ENCODE measurements at places on chromosomes 5 and 9.

DNA sequence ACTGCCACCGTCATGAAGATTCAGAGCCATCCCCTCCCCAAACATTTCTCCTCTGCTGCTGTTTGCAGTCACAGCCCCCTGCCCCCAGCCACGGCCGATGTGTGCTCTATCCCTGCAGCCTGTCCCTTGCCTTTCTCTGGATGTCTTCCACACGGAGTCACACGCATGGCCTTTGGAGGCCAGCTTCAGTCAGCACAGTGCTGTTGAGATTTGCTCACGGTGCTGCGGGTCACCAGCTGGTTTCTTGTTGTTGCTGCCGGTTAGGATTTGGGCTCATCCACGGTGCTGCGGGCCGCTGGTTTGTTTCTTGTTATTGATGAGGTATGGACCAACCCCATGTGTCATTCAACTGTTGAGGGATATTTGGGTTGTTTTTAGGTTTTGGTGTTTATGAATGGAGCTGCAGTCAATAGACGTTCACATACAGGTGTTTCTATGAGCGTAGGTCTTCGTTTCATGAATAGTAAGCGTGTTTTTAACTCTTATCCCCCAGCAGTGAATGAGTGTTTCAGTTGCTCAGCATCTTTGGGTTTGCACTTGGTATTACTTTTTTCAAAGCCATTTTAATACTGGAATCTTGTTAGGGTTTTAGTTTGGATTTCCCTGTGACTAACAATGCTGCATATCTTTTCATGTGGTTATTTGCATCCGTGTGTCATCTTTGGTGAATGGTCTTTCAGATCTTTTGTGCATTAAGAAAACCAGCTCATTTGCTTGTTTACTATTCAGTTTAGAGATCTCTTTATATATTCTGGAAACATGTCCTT, 57.6 kb downstream of the AHRR start:
- DNase-seq: peak; percentile 26

- DNase-seq: peak; percentile 14
Observed at GRCh38 chr5:35229076-35230037, 930 bp downstream of the PRLR start.

GRCh38 chr5:4906786-4907185, 233.3 kb upstream of the ADAMTS16 start:
- no peak for DNase-seq

DNA sequence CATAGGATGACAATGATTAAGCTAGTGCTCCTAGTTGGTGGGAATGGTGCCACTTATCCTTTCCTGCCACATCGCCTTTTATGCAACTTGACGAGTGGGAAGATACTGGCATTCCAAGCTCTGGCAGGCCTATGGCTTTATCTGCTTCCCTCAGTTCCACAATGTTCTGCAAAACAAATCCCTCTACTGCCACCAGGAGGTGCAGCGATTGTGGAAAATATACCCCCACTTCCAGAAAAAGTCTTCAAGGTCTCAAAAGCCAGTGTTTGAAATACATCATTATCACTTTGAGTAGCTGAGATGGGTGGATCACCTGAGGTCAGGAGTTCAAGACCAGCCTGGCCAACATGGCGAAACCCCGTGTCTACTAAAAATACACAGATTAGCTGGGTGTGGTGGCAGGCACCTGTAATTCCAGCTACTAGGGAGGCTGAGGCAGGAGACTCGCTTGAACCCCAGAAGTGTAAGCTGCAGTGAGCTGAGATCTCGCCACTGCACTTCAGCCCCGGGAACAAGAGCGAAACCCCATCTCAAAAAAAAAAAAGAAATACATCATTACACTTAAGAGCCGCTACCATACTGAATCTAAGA, 3.4 kb downstream of the CLINT1 start:
- DNase-seq: no peak

DNA sequence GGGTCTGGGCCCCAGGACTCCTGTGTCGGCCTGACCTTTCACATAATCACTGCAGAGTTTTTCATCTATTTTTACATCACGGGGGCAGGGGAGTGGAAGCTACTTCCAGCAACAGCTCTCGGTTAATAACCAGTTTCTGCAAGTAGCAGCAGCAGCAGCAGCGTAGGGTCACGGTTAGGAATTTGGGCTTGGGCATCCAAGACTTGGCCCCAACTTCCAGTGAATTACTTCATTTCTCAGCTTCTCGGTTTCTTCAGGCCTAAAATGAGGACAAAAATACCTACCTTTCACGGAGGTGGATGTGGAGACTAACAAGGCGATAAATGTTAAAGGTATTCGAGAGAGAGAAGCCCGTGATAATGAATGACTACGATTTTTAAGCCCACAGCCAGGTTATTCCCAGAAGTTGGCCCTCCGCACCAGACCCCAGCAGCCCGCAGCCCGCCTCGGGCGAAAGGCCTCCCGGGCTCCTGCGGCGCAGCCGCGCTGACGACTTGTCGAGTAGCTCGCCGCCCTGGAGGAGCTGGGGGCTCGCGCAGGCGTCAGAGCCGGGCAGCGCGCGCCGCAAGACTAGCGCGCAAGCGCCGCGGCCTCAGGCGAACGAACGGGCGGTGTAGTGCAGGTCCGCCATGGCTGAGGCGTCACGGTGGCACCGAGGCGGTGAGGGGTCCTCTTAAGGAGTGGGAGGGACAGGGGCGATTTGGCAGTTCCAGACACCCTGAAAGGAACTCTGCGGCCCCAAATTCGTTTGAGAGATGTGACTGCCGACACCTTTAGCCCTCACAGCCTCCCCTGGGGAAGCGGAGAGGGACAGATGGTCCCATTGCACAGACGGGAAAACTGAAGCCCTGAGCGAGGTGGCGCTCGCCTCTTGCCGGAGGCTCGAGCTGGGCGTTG, at the start of gene PKD2L2:
Gene PKD2L2 (plus strand): TSS at position 595 of the 897 bp plus-strand sequence. CDS start 35 bp downstream, at position 630.
- peak; percentile 90 for DNase-seq

- DNase-seq: no peak
Observed at GRCh38 chr5:166349046-166349445, 1942.4 kb upstream of the WWC1 start.

DNA sequence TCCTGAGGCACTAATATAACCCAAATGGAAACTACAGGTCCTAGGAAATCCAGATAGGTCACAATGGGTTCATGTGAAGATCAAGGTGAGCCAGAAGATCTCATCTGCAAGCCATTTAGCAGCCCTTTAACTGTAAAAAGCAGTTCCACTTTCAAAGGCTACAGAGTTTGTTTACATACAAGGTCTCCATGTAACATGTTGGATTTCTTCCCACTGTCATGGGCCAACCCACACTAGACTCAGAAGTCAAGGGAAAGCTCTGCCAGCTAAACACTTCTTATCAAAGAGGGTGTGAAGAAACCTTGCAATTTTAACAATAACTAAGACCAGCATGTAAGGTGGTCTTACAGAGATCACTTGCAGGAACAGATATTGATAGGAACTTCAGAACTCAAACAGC, 3.8 kb upstream of the CTNNAL1 start:
- DNase-seq: no peak

GRCh38 chr9:77038281-77039036, 19.0 kb downstream of the FOXB2 start:
- no peak for DNase-seq

DNA sequence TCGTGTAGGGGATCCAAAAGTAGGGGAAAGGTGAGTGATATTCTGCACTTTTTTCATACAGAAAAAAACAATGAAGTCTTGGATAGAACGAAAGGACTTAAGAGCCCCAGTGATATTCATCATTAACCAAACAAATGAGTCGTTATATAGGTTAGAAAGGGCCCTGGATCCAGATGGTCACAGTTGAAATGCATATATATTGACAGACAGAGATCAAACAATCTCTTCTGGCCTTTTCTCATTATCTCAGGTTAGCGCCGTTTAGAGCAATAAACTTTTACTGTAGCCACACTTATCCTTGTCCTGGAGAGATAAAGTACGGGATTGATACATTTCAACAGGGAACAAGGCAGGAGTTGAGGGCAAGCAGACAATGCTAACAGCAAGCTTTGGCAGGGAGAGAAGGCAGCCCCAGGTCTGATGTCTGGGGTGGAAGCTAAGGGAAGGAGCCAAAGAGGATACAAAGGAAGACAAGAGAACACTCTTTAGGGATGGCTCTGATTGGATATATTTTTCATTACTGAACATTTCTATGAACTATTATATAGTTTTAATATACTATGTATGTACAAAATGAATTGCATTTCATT, 77.0 kb downstream of the LIFR start:
- DNase-seq: no peak

DNA sequence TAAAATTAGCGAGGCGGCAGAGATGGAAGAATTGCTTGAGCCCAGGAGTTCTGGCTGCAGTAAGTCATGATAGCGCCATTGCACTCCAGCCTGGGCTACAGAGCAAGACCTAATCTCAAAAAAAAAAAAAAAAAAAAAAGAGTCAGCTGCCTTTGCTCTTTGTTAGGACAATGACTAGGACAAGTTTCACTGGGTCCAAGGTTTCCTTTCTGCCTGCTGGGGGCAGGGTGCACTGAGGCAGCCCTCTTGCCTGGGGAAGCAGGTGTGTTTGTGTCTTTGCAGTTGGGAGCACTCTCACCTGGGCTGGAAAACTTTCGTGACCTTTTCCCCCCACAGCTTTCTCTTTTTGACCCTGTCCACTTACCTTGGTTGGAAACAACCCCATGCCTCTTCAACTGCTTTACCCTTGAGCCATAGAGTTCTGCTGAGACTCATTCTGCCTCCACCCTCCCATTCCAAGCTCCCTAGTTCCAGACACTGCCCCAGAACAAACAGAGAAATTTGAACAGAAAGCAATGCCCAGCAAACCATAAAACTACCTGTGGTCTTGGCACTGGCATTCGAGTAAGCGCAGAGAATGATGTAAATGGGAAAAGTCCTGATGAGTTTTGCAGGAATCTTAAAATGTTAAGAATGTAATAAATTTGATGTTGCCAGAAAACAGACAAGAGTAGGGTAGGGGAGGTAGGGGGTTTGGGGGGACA, 17.0 kb upstream of the MYO10 start:
- no peak for DNase-seq

DNA sequence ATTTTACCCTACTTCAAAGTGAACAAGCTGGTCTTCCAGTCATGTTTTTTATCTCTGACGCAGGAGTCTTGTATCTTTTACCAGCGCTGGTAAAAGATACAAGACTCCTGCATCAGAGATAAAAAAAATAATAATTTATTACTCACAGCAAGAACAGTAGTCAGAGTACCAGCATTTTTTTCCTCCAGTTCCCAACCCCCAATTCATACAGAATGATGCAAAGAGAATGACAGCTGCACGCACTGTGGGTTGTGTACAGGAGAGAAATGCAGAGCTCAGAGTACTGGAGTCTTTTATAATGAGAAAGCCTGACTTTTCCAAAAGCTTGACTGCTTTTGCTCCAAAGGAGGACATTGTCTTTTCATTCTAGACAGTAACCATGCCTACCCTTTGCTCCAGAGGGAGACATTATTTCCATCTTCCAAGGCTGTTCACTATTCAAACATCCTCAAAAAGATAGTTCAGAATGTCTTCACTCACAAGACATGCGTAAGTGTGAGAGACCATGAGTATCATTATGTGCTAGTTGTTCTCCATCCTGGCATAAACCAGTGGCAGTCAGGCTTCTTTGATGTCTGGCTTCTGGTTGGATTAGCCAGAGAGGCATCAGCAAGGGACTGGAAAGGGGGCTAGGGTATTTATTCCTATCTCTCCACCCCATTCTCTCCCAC, 14.3 kb upstream of the RANBP6 start:
- no peak for DNase-seq

GRCh38 chr5:138234651-138235050, 21.5 kb upstream of the CDC23 start:
- DNase-seq: no peak

DNA sequence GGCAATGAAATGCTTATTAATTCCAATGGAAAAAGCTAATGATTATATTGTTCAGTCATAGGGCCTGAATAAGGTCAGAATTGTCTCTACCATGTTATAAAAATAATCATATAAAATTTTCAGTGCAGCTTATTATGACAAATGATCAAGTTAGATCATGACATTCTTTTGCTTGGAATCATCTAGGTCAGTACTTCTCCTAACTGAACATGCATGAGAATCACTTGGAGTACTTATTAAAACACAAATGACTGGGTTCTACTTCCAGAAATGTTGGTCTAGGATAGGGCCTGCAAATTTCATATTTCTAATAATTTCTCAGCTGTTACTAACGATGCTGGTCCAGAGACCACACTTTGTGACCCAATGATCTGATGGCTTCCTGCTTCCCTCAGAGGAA, 806.0 kb upstream of the ZNF608 start:
- DNase-seq: no peak

GRCh38 chr5:126248611-126249010, 174.6 kb upstream of the GRAMD2B start:
- DNase-seq: no peak

DNA sequence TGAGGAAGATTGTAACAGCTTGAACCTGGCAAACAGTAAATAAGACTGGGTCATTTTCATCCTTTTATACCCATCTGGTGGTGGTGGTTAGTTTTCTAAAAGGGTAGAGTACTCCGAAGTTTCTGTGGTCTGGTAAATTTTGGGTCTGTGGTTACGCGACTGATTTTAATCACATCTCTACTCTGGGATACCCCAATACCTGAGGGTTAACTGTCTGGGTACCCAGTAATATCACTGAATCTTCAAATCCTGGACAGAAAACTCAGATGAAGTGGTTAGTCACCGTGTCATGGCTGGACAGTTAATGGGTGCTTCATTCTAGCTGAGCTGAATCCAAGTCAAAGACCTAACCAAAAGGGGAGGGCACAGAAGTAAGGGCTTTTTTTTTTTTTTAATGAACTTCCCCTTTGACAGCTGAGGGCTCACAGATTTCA, 474.2 kb downstream of the GADD45G start:
- no peak for DNase-seq

GRCh38 chr9:76338418-76338817, 55.8 kb downstream of the RFK start:
- no peak for DNase-seq

DNA sequence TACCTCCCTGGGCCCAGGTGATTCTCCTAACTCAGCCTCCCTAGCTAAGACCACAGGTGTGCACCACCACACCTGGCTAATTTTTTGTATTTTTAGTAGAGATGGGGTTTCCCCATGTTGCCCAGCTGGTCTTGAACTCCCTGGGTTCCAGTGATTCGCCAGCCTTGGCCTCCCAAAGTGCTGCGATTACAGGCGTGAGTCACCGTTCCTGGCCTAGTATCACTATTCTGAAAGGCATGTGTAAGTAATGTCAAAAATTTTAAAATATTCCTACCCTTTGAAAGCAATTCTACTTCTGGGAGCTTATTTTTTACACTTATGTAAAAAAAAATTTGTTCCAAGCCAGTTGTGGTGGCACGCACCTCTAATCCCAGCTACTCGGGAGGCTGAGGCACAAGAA, 27.1 kb upstream of the TLE1 start:
- DNase-seq: no peak

- DNase-seq: no peak
Observed at GRCh38 chr5:95857185-95857945, 34.8 kb upstream of the GLRX start.

DNA sequence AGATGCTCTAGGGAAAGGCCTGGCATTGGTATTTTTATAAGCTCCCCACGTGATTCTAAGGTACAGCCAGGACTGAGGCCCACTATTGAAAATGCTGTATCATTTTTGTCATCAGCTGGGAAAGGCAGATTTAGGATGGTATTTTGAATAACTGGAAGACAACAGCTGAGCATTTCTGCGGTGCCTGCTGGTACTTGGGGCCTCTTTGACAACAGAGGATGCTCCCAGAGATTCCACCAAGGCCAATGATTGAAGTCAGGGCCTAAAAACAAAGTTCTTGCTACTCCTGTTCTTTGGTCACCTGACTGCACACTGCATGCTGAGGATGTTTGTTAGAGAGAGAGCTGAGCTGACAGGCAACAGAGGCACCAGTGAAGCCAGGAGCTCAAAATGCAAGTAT, 8.1 kb downstream of the FBLL1 start:
- no peak for DNase-seq

GRCh38 chr9:12855066-12855465, 80.2 kb downstream of the LURAP1L start:
- no peak for DNase-seq

GRCh38 chr5:101955891-101956290, 340.2 kb downstream of the SLCO4C1 start:
- no peak for DNase-seq

All from stimulated activated CD4-positive, alpha-beta T cell treated with anti-CD3 and anti-CD28 coated beads, Interleukin-15, amount 100 ng/mL, for 24 hours (primary cell).